Hippocampal formation (tissue), 2 donors: ENCODE measurements at places on chromosomes 5 and 9.

GRCh38 chr9:107316795-107317661 lies 33.9 kb downstream of the RAD23B start:
- no peak for DNase-seq

DNA sequence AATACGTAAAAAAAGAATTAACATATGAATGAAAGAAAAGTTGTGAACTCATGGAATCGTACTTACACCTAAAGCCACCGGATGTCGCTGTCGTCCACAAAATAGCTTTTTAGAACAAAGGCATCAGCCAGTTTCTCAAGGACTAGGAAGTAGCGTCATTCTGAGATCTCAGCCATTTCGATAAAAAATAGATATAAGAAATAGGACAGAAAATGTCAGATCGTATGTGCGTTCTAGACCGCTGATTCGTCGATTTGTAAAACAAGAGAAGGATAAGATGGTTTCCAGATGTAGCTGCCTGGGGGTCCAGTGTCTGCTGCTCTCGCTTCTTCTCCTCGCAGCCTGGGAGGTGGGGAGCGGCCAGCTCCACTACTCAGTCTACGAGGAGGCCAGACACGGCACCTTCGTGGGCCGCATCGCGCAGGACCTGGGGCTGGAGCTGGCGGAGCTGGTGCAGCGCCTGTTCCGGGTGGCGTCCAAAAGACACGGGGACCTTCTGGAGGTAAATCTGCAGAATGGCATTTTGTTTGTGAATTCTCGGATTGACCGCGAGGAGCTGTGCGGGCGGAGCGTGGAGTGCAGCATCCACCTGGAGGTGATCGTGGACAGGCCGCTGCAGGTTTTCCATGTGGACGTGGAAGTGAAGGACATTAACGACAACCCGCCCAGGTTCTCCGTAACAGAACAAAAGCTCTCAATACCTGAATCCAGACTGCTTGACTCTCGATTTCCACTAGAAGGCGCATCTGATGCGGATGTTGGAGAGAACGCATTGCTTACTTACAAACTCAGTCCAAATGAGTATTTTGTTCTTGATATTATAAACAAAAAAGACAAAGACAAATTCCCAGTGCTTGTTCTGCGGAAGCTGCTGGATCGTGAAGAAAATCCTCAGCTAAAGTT lies at the start of gene PCDHA10:
Gene PCDHA10 (plus strand): TSS at position 126 of the 903 bp plus-strand sequence. CDS start 152 bp downstream, at position 278.
- DNase-seq = peak; percentile 48

- DNase-seq = no peak
Measured at GRCh38 chr5:72599519-72600370, 92.5 kb upstream of the ZNF366 start.

DNA sequence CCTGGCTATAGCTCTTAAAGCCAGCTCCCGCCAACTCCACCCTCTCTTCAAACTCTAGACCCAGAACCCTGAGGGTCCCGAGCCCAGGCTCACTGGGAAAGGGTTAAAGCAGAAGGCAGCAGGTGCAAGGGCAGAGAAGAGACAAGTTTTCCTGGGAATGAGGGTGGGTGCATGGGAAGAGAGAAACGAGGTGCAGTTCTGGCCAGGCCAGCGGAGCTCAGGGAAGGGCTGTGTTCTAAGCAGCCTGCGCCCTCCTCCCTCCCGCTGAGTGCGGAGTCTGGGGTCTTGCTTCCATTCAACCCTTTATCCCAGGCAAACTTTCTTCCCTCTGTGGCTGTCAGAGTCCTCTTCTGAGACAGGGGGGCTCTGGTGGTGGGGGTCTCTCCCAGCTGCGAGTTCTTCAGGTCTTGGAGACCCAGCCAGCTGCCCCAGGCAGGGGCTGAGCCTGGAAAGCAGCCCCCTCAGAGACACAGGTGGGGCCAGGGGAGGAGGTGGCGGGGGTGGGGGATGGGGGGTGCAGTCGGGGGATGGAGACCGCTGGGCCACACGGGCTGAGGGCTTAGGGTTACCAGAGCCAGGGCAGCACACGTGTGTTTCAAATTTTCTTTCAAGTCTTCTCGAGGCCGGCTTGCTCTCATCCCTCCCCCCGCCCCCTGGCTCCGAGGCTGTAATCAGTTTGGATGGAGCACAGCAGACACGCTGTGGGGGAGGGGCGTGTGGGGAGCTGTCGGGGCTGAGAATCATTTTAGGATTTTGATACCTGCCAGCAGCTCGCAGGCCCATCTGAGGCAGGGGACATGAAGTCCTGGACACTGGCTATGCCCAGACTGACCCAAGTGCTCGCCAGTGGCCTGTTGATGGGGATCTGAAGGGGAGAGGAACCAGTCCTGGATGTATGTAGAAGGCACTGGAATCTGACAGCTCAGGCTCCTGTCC lies 169.6 kb upstream of the SMIM23 start:
- no peak for DNase-seq

- no peak for DNase-seq
Measured at GRCh38 chr5:74274326-74274725, 366.2 kb downstream of the ENC1 start.

- peak; percentile 35 for DNase-seq
Measured at GRCh38 chr9:101582553-101582952, 12.2 kb downstream of the PPP3R2 start.

- DNase-seq = no peak
Measured at GRCh38 chr9:128006332-128006996, 25.7 kb upstream of the EEIG1 start.

DNA sequence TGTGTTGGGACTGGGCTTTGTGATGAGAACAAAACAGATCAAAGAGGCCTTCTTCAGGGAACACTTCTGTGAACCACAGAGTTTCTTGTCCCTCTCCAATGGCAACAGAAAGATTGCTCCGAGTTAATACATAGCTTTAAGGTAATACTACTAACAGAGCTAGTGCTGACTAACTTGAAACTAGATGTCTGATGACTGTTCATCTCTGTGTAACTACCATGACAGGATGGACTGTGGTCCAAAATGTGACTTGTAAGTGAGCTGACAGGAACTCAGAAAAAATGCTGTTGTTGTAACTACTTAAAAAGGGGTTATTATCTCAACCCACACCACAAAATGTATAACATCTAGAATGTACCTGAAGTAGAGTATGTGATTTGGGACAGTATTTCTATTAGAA lies 630.2 kb upstream of the DMAC1 start:
- DNase-seq = no peak

- no peak for DNase-seq
Measured at GRCh38 chr5:134020188-134020587, 15.4 kb upstream of the VDAC1 start.

- DNase-seq = no peak
Measured at GRCh38 chr5:96733771-96734500, 71.8 kb downstream of the CAST start.

DNA sequence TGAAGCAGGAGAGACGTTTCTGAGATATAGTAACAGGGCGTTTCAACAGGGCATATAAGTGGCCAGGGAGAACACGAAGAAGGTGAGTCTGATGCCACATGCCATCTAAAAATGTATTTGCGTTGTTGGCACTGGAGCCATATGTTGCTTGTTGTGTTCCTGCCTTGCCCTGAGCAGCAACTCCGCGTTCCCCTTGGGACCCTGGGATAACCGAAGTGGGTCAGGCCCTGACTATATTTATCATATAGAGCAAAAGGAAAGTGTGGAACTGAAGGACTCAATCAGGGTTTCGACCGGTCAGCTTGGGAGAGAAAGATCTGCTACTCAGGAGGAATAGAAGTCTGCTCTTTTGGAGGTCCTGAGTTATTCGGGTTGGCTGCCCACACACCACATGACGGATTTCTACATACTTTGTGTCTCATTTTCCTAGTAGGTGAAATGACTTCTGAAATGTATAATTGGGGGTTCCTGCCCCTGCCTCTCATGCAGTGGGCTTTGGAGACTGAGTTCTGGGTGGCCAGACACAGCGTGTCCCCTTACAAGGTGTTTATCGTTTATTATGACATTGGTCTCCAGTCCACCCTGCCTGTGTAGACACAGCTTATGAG lies 3.0 kb downstream of the STC2 start:
- DNase-seq = no peak

- no peak for DNase-seq
Measured at GRCh38 chr5:136809382-136809781, 444.0 kb upstream of the TRPC7 start.

GRCh38 chr9:137452761-137453642 lies 6.1 kb downstream of the NSMF start:
- no peak for DNase-seq

DNA sequence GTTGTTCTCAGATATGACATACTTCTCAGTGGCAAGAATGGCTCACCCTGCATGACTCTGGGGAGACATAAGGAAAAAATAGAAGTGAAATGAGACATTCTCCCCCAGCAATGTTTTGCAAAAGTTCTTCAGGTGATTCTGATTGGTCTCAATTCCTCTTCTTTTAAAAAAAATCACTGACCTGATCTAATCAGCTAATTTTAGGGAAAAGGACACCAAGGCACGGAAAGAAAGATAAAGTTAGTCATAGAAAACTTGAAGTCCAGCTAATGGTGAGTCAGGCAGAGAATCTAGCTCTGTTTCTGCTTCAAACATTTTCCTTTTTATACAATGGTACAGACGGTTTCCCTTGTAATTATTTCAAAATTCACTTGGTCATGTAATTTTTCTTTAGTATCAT lies 1018.9 kb upstream of the ARRDC3 start:
- DNase-seq = no peak

GRCh38 chr5:6448622-6449464 lies at the start of gene UBE2QL1:
UBE2QL1 (plus strand) TSS chr5:6448859; CDS start chr5:6448894, 35 bp downstream.
- DNase-seq = no peak

DNA sequence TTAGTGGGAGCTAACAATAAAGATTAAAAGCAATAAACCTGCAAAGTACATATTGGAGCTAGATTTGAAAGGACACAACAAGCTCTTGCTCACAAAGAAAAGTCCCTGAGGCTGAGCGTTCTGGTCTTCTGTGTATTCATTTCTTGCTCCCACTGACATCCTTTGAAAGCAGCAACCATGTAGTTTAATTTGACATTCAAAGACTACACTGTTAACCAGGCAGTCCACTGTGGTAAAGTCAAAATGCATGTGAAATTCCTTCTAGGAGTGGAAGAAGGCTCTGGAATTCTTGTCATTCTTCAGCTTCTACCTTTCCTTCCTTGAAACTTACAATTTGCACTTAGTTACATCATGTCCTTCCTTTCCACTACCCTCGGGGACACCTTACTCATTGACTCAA lies 480.7 kb downstream of the CSNK1G3 start:
- DNase-seq = no peak

DNA sequence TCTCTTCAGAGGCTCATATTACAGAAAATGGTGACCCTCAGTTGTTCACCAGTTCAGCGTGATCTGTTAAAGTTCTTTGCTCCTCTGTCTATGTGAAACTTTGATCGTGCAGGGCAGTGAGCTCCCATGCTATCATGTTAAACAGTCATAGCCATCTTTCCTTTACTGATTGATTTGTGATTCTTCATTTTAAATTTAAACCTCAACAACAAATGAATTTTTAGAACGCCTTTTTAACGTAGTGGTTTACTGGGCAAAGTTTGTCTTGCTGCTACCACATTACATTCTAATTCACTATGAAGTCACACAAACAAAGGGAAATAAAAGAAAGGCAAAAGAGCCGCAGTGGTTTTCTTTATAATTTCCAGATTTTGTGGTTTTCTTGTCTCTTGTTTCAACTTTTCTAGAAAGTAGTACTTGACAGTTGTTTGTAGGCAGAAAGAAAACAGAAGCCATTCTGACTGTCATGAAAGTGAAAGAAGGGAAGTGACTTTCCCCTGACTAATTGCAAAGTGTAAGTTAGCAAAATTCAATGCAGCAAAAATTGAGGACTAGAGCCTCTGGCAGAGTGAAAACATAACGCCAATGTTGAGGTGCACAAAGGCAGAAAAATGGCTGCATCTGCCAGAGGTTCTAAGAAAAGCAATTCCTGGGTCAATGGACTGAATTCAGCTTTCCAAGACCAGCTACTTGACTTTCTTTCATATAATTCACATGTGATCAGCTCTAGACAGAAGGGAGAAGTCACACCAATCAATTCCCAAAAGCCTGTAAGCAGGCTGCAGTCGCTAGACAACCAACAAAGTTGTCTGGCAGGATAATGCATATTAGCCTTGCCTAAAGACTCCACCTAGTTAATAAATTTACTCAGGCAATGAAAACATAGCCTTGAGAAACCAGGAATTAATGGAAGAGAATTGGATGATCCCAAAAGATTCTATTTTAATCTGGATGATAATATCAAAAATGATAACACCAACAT lies 7.1 kb upstream of the IFNA6 start:
- DNase-seq = no peak

DNA sequence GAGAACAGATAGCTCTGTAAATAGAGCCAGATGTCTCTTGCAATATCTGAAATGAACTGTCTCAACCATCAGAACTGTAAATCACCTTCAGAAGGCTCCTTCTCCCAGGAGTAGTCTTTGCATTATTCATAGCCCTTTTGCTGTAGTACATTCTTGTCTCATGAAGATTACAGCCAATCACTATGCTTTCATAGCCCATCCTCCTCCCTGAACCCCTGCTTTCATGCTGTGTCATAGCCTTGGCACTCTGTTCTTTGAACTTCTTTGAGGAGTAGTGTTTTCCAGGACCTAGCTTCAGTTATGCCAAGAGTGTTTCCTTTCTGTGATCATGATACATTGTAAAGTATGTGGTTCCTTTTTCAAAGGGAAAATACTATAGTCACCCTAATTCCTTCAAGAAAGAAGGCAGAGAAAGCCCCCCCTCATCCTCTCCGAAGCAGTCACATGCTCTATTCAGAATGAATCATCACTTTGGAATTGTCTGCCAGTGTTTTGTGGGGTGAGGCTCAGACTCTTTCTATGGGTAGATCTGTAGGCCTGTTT lies 61.1 kb downstream of the GRIA1 start:
- DNase-seq = no peak

DNA sequence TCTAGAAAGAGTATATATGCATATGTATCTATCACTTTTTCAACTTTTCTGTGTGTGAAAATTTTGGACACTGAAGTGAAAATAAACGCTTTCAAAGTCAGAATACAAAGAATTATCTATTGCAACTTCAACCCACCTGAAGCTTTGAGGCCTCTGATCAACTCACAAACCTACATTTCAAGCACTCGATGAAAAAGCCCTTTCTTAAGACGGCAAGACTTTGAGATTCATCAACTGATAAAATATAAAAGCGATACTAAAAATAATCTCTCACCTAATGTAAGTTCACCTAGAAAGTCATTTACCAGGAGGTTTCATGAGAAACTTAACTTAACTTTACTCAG lies 1.2 kb downstream of the GOLPH3 start:
- no peak for DNase-seq
